Osteocyte (in vitro differentiated cells): ENCODE measurements at places on chromosomes 11 and 22. TPM values are rescaled to one million over a fixed set of nuclear protein-coding genes. Genes with fewer than 3 reads are reported as not detected.

NUDT8 gene
- 5.9 and 8.0 TPM in 2 replicates for total RNA-seq

ADSL gene
- 74.1 and 75.0 TPM in 2 replicates for total RNA-seq

SUSD2 gene
- 4.2 and 4.5 TPM in 2 replicates for total RNA-seq

SYT13 gene
- 0.13 TPM in 1 of 2 replicates, not detected in the other for total RNA-seq

OR8D4 gene
- total RNA-seq: not detected in 2 replicates

WNT11 gene
- 3.2 and 4.1 TPM in 2 replicates for total RNA-seq

GGT1 gene
- total RNA-seq: 1.9 and 2.6 TPM in 2 replicates

NAGA gene
- 23.5 and 24.8 TPM in 2 replicates for total RNA-seq

CD3D gene
- total RNA-seq: not detected in 2 replicates

LRRC4C gene
- total RNA-seq: 0.16 TPM in 2 replicates

DNA sequence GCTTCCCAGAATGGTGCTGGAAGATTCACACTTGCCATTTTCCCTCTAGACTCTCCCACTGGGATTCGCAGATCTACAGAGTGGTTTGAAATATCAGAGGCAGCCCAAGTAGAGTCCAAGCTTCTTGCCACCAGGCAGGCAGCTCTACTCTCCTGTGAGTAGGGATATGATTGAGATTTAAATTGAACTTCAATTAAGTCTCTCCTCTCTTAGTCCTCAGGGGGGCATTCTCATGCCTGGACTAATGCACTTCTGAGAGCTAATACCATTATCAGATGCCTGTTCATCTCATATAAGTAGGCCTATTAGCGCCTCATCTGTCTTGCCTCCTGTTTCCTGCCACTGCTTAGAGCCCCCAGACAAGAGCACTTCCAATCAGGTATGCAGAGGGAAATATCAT, 25.5 kb upstream of the AMPD3 start:
- H3K4me1 ChIP-seq: no peaks in the 10 kb centered on the region
- peaks cover 5% of the 10 kb centered on the region for H3K36me3 ChIP-seq
- no peak overlapping the region for H3K4me3 ChIP-seq

DNA sequence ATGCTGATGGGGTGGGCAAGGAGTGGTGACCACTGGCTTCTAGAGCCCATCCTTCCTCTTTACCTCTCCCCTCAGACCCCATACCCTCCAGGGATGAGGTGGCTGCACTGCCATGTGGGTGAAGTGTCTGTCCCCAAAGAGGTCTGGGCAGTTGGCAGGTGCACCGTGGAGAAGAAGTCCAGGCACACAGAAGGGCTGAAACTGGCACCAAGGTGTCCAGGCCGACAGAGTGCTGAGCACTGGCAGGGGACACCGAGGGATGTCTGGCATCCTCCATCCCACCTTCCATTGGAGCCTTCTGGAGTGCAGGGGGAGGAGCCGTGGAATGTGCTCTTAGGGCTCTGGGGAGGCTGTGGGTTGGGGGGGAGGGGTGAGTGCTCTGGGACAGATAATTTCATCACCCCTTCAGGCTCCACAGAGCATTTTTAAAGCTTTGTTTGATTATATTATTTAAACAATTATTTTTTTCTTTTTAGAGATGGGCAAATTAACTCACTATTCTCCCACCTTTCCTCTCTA, 37.9 kb downstream of the PKNOX2 start:
- DNase-seq: no peak
- peak overlapping the region; percentile 38 for H3K27ac ChIP-seq
- peaks cover 53% of the 10 kb centered on the region for H3K4me1 ChIP-seq
- peaks cover 33% of the 10 kb centered on the region for H3K36me3 ChIP-seq
- H3K27me3 ChIP-seq: no peaks in the 10 kb centered on the region

DNA sequence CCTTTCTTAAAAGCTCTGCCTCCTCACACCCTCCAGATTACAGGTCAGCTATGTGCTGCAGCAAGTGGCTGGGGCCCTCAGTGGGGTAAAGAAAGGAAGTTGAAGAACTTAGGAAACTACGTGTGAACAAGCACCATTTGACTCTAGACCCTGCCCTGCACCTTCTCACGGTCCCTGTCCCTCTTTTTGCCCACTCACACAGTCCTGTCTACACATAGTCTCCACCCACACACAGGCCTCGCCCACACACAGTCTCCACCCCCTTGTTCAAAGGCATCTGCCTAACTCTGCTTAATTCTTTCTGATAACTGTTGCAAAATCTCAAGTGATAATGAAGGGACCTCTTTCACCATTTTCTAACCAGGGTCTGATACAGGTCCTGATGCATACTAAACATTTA, 59.0 kb downstream of the TMPRSS5 start:
- no peaks in the 10 kb centered on the region for H3K4me1 ChIP-seq
- H3K4me3 ChIP-seq: no peak overlapping the region
- no peaks in the 10 kb centered on the region for H3K36me3 ChIP-seq

GRCh38 chr22:46923394-46923793, 160.9 kb downstream of the TBC1D22A start:
- no peak overlapping the region for H3K27ac ChIP-seq
- peak; percentile 69 for DNase-seq
- no peaks in the 10 kb centered on the region for H3K4me1 ChIP-seq
- no peaks in the 10 kb centered on the region for H3K27me3 ChIP-seq
- no peak overlapping the region for H3K4me3 ChIP-seq

DNA sequence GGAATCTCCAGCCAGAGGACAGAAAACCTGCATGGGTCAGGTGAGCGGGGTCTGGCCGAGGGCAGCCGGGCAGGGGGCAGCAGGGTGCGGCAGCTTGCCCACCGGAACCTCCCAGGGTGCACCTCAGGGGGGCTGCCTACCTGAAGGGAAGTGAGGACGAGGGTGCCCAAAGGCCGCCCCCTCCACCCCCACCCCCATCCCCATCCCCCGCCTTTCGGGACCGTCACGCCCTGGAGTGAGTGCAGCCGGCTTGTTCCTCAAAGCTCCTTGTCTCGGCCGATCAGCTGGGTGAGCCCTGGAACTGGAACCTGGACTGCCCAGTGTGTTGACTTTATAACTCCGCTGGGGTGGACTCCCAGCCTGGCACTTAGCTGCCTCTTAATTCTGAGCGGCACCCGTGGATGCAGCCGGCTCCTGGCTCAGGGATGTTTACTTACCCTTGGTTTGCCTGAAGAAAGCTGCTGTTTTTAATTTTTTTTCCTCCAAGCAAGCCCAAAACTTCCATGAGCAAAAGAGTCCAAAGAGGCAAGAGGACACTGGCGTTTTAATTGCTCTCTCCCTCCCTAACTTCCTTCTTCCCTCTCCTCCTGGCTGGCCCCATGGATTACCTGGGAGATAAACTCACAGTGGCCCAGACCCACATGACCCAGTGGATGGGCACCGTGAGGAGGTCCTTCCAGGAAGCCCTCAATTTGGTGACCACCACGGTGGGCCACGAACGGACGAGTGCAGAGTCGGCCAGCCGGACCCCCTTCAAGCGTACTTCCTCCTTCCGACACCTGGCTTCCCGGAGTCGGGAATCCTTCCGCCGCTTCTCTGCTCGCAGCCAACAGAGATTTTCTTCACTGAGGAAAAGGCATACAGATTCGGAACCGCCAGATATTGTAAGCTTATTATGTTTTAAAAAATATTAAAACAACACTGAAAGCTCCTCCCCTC, 87.8 kb upstream of the CRYBB3 start:
- peak overlapping the region; percentile 71 for H3K4me3 ChIP-seq
- H3K4me1 ChIP-seq: peaks cover 19% of the 10 kb centered on the region
- H3K27ac ChIP-seq: peak overlapping the region; percentile 97
- no peak for DNase-seq

- H3K27ac ChIP-seq: no peak overlapping the region
- DNase-seq: no peak
- peaks cover 62% of the 10 kb centered on the region for H3K27me3 ChIP-seq
- no peaks in the 10 kb centered on the region for H3K36me3 ChIP-seq
- H3K4me3 ChIP-seq: no peak overlapping the region
- H3K4me1 ChIP-seq: no peaks in the 10 kb centered on the region
Observed at GRCh38 chr11:34405079-34405858, 33.5 kb upstream of the CAT start.

GRCh38 chr11:30006876-30007275, 10.0 kb downstream of the KCNA4 start:
- H3K27ac ChIP-seq: no peak overlapping the region
- no peak overlapping the region for H3K4me3 ChIP-seq
- no peak for DNase-seq
- no peaks in the 10 kb centered on the region for H3K4me1 ChIP-seq
- no peaks in the 10 kb centered on the region for H3K36me3 ChIP-seq

- no peaks in the 10 kb centered on the region for H3K4me1 ChIP-seq
- peaks cover 8% of the 10 kb centered on the region for H3K27me3 ChIP-seq
- H3K4me3 ChIP-seq: no peak overlapping the region
- no peak overlapping the region for H3K27ac ChIP-seq
Observed at GRCh38 chr11:35126879-35127581, 11.9 kb upstream of the CD44 start.

DNA sequence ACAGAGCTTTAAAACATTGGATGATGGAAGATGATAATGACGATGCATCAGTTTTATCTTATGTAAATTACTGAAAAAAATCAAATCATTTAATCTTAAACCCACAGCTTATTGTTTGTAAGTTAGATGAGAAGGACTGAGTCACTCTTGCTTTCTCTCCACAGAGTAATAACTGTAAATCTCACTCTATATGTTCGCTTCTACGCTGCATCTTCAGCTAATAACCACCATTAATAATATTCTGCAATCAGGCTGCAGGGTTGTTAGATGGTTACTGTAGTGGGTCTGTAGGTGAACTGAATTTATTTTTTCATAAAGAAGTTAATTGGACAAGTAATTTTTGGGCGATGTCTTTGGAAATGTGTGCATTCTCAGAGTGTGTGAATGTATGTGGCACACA, 260.0 kb downstream of the FAT3 start:
- H3K4me1 ChIP-seq: peaks cover 11% of the 10 kb centered on the region
- no peaks in the 10 kb centered on the region for H3K36me3 ChIP-seq
- no peak overlapping the region for H3K4me3 ChIP-seq
- DNase-seq: no peak

DNA sequence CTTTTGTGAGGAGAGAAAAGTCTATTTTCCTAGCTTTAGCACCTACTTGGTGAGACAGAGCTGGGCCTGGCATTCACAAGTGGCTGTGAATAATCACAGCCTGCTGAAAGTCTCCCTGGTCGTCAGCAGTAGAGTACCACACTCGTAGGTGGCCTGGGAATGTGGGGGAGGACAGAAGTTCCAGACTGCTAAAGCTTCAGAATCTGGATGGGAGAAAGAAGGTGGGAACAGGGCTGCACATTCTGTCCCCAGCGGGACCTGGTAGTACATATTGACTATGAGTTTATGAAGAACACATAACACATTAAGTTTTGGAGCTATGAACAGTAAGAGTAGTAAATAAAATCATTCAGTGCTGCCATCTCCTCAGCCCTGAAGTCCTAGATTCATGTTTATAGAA, 19.0 kb upstream of the LIMK2 start:
- no peaks in the 10 kb centered on the region for H3K27me3 ChIP-seq
- peaks cover 28% of the 10 kb centered on the region for H3K36me3 ChIP-seq
- no peak for DNase-seq
- peaks cover 4% of the 10 kb centered on the region for H3K4me1 ChIP-seq
- no peak overlapping the region for H3K4me3 ChIP-seq

GRCh38 chr11:35515224-35515623, 10.2 kb downstream of the PAMR1 start:
- peaks cover 22% of the 10 kb centered on the region for H3K4me1 ChIP-seq
- DNase-seq: no peak
- H3K27ac ChIP-seq: no peak overlapping the region
- H3K36me3 ChIP-seq: no peaks in the 10 kb centered on the region

- no peaks in the 10 kb centered on the region for H3K36me3 ChIP-seq
- H3K27me3 ChIP-seq: no peaks in the 10 kb centered on the region
- no peak for DNase-seq
Observed at GRCh38 chr11:102614485-102614884, 10.6 kb downstream of the MMP20 start.

GRCh38 chr11:1020211-1020905, 16.2 kb downstream of the MUC6 start:
- DNase-seq: no peak
- H3K36me3 ChIP-seq: peaks cover 6% of the 10 kb centered on the region
- H3K27me3 ChIP-seq: no peaks in the 10 kb centered on the region
- H3K4me1 ChIP-seq: no peaks in the 10 kb centered on the region
